Activated CD4-positive, alpha-beta T cell treated with anti-CD3 and anti-CD28 coated beads for 48 hours (primary cell): ENCODE measurements at places on chromosomes 11 and 22.

GRCh38 chr22:39251762-39252460 is 7.1 kb upstream of the PDGFB start:
- DNase-seq, result no peak

GRCh38 chr11:8015753-8016239 is 28.7 kb downstream of the EIF3F start:
- DNase-seq, result no peak

DNA sequence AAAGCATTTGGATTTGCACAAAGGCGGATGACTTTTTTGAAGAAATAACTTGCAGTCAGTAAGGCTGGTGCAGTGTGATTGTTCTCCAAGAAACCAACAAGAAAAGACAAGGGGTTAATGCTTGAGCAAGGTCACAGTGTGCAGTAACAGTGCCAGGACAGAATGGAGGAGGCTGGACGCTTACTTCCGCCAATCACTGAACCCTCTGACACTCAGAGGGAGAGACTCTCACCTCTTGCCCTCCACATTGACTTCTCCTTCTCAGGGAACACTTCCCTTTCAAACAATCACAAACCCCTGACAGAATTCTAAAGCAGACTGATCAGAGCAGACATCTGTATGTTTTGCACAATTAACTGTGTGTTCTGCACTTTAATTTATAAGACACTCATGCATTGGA is 228.4 kb downstream of the BLID start:
- DNase-seq, result no peak

DNA sequence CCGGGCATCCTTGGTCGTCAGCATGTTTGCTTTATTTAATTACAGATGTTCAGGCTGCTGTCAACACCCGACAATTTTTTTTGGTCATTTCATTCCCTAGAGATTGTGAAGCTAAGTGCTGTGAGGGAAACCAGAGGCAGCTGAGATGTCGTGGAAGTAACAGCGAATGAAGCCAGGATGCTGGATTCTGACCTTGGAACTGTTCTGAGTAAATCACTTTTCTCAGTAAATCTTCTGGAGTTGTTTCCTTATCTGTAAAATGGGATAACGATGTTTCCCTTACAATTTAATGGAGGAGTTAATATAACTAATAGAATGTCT is 390 bp upstream of the CKAP5 start:
- DNase-seq, result no peak

DNA sequence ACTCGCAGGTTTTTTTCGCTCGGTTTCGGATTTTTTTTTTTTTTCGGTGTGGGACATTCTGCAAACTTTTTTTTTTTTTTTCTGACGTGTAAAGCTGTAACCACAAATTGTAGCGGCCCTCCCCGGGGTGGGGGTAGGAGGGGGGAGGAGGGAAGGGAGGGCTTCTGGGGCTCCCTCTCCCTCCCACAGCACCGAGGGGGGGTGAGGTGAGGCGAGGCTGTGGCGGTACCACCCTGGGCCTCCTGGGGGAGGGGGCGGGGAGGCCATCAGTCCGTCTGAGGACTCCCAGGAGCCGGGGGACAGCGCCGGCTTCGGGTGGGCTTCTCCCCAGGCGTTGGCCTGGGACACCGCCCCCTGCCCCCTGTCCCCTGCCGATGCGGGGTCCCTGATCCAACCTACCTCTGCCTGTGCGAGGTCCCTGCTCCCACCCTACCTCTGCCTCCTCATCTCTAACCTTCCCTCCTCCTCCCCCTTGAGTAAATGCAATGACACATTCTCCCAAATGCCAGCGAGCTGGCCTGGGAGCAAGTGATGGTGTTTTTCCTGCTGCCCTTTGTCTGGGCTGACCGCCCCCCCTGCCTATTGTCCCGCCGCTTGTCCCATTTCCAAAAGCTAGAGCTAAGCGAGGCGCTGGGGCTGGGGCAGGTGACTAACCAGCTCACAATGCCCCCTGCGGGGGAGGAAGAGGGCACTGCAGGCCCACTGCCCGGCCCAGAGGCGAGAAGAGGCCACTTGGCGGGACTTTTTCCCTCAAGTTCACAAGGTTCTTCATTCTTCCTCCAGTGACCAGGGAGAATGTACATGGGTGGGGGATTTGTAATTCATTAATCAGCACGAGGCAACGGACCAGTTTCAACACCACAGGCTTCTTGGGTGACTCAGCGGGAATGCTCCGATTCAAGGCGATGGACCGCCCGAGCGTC is 511 bp upstream of the CLCF1 start:
- DNase-seq, result peak; percentile 56

- DNase-seq, result no peak
Observed at GRCh38 chr11:84594602-84595001, 1032.5 kb downstream of the DLG2 start.

- no peak for DNase-seq
Observed at GRCh38 chr11:1952806-1953482, 5.8 kb downstream of the MRPL23 start.

DNA sequence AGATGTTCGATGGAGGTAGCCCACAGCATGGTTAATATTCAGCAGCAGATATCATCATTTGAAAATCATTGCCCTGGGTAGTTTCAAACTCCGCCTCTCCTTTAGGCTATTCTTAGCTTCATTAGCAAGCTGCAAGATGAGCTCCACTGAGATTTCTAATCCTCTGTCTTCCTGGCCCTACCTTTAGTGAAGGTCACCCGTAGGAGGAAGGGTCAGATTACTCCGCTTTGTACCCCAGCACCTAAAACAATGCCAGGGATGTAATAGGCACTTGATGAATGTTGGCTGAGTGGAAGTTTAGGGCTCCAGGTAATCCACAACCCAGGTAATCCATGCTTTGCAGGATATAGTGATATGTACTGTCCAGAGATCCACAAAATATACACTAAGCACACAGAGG is 260.1 kb upstream of the MTNR1B start:
- no peak for DNase-seq

- DNase-seq, result no peak
Observed at GRCh38 chr11:108854346-108854745, 189.5 kb downstream of the DDX10 start.
